ENCODE measurements at places on chromosomes 6 and 20. TPM values are rescaled to one million over a fixed set of nuclear protein-coding genes. Genes with fewer than 3 reads are reported as not detected.

C20orf144 gene
- total RNA-seq, result not detected

TMEM170B gene
- 0.67 TPM for total RNA-seq

COL12A1 gene
- total RNA-seq, result 5.7 TPM

MAPK13 gene
- 1.00 TPM for total RNA-seq

NOP56 gene
- 613 TPM for total RNA-seq

KCNQ2 gene
- 0.21 TPM for total RNA-seq

TRAPPC3L gene
- not detected for total RNA-seq

CPXM1 gene
- not detected for total RNA-seq

KAT14 gene
- total RNA-seq, result 9.8 TPM

KIF25 gene
- total RNA-seq, result not detected

PSORS1C2 gene
- total RNA-seq, result not detected

FAM162B gene
- not detected for total RNA-seq

ELOVL5 gene
- total RNA-seq, result 69.5 TPM

CD2AP gene
- 11.9 TPM for total RNA-seq

OSER1 gene
- 53.3 TPM for total RNA-seq

ENTPD6 gene
- total RNA-seq, result 168 TPM

PTCRA gene
- not detected for total RNA-seq

ZNF831 gene
- not detected for total RNA-seq

HLA-DQA1 gene
- total RNA-seq, result not detected

MUCL3 gene
- total RNA-seq, result 0.20 TPM

EPPIN gene
- not detected for total RNA-seq

DYNLRB1 gene
- 217 TPM for total RNA-seq

GSTA2 gene
- total RNA-seq, result not detected

PRND gene
- not detected for total RNA-seq

BHLHE23 gene
- total RNA-seq, result not detected

TRIM31 gene
- total RNA-seq, result 1.3 TPM

UQCC2 gene
- total RNA-seq, result 118 TPM

RBL1 gene
- 10.7 TPM for total RNA-seq

RPS18 gene
- 2,635 TPM for total RNA-seq

SLC22A16 gene
- not detected for total RNA-seq

PRICKLE4 gene
- total RNA-seq, result 0.64 TPM

SALL4 gene
- total RNA-seq, result 1.6 TPM

ATP6V1G2 gene
- 0.98 TPM for total RNA-seq

SMIM26 gene
- total RNA-seq, result 123 TPM

MCHR2 gene
- total RNA-seq, result not detected

ADGRF5 gene
- not detected for total RNA-seq

CDC40 gene
- 7.9 TPM for total RNA-seq

FAM83C gene
- total RNA-seq, result 0.06 TPM

OR2J3 gene
- not detected for total RNA-seq

PAX1 gene
- total RNA-seq, result not detected

HUS1B gene
- 0.31 TPM for total RNA-seq

FYN gene
- total RNA-seq, result 4.6 TPM

SOBP gene
- total RNA-seq, result 0.90 TPM

SIRPB2 gene
- total RNA-seq, result not detected

BPIFB2 gene
- total RNA-seq, result not detected

SPEF1 gene
- 1.9 TPM for total RNA-seq

POM121L2 gene
- not detected for total RNA-seq

METTL24 gene
- not detected for total RNA-seq

ISM1 gene
- 0.24 TPM for total RNA-seq

ARFGEF3 gene
- total RNA-seq, result 0.69 TPM

RIMS1 gene
- not detected for total RNA-seq

GCLC gene
- 95.3 TPM for total RNA-seq
